ENCODE measurements at places on chromosomes 2 and 18.

DNA sequence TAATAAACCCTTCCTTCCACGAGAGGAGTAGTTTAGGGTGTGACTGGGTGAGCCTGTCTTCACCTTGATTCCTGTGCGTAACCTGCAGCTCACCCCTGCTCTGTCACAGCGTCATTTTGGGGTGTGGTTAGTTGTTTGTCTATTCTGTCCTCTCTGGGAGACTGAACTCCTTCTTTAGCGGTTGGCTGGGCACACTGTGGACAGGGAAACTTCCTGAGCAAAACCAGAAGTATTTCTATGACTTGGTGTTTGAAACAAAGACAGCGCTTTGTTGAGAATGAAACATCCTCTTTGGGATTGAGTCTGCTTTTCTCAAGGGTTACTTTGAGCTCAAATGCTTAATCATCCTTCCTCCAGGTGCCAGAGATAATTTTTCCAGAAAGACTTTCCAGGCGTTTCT lies 270.7 kb downstream of the HRH4 start:
- no peak for DNase-seq

DNA sequence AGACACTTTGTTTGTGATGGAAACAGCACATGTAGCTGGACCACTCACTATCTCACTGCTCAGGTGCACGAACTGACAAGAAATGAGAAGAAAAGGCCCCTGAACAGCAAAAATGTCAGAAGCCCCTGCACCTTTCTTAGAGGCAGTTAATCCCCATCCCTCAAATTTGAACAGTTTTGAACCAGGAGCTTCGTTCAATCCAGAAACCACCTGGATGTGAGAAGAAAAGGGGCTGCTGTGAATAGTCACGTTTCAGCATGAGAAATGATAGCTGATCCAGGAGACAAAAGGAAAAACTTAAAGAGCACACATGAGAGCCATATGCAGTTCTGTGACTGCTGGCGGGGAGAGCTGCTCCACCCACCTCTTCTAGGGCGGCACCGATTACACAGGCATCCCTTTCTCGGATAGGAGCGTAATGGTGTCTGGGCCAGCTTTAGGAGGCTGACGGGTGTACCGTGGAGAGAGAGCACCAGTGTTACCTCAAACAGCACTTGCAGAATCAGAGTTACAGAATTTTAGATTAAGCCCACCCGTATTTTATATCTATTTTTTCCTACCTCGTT lies 117.0 kb upstream of the EML6 start:
- DNase-seq = no peak

DNA sequence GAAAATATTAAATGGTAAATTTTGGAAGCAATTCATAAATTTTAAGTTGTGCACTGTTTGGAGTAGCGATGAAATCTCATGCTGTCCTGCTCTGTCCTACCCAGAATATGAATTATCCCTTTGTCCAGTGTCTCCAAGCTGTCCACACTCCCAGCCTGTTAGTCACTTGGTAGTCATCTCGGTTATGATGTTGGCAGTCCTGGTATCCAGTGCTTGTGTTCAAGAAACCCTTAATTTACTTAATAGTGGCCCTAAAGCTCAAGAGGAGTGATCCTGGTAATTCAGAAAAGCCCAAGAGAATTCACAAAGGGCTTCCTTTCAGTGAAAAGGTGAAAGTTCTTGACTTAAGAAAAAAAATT lies 71.8 kb upstream of the STAM2 start:
- DNase-seq = no peak

GRCh38 chr2:84719434-84719833 lies 161.4 kb downstream of the TRABD2A start:
- no peak for DNase-seq

GRCh38 chr2:16661526-16661925 lies 4.1 kb downstream of the CYRIA start:
- no peak for DNase-seq

- no peak for DNase-seq
Observed at GRCh38 chr2:178066890-178067669, 5.5 kb downstream of the PDE11A start.

DNA sequence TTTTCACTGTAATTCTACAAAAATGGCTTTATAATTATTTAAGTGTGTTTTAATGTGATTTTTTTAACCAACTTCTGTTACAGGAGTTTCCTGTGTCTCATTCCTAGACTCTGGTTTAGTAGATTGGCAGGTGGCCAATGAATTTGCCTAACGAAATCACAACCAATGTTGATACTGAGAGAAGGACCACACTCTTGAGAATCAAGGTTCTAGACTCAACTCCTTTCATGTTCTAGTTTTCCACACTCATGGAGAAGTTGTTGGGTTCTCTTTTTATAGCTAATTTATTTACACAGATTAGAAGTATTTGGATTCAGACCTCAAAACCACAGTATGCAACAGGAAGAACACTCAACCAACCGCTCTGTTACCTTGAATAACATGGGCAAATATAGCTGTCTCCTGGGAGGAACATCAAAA lies 22.6 kb upstream of the USP34 start:
- peak; percentile 6 for DNase-seq

DNA sequence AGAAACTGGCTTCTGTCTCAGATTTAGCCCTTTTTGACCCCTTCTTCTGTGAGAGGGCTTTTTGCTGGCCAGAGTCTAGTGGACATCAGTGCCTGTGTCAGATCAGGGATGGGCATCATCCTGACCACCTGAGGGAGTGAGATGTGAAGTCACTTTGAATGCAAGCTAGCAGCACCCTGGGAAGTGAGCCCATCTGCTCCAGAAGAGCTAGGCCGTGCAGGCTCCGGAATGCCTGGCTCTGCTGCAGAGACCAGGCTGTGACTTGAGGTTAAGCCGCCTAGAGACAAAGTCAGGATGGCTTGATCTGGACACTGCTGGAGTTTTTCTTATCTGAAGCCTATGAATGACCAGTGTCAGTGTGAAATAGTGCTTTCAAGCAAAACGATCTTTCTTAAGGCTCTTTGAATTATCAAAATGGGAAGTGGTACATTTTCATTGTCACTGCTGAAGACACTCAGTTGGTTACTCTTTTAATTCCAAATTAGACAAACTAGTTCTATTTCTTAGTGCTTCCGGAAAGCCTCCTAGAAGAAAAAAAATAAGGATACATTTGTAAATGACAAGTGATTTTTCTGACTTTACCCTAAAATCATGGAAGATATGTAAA lies 20.8 kb downstream of the DGUOK start:
- DNase-seq = no peak

GRCh38 chr18:59961070-59961469 lies 61.3 kb downstream of the PMAIP1 start:
- peak; percentile 17 for DNase-seq

DNA sequence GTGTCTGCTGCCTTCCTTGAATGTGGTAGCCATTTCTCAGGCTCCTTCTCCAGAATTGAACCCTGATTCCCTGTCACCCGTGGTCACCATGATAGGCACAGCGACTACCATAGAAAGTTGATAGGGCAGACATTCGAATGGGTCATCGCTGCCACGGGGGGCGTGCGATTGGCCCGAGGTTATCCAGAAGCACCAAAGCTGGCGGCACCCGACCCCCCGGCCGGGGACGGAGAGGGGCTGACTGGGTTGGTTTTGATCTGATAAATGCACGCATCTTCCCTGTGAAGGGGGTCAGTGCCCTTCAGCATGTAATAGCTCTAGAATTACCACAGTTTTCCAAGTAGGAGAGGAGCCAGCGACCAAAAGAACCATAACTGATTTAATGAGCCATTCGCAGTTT lies 94.0 kb upstream of the ANKRD30BL start:
- DNase-seq = no peak

DNA sequence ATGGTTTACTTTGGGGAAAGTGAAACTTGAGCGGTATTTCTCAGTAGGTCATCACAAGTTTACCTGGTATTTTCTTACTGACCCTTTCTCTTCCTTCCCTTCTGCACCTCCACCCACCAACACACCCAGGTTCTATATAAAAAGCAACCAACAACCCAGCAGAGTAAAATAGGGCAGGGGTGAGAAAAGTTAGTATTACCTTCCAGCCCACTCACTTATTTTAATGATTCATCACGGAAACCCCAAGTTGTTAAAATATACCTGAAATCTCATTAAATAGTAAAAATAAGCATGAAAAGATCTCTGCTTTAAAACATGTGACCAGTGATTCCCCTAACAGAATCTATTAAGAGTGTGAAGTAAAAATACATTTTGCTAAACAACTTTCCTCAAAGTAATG lies 306.1 kb downstream of the ZEB2 start:
- DNase-seq = no peak

DNA sequence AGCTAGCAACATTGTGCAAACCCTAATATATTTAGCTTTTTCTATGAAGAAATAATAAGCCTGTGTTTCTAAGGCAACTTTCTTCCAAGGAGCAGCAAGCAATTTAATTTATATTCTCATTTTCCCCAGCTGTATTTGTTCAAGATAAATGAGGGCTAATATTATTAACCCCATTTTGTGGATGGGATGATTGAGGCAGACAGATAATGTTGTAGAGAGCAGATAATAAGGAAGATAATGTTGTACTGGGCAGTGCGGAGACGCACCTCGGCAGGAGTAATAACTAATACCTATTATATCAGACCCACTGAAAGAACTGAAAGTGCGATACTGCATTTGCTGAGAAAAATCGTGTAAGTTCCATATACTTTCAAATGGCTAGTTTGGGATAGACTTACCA lies 344.1 kb upstream of the FANCL start:
- DNase-seq = no peak

DNA sequence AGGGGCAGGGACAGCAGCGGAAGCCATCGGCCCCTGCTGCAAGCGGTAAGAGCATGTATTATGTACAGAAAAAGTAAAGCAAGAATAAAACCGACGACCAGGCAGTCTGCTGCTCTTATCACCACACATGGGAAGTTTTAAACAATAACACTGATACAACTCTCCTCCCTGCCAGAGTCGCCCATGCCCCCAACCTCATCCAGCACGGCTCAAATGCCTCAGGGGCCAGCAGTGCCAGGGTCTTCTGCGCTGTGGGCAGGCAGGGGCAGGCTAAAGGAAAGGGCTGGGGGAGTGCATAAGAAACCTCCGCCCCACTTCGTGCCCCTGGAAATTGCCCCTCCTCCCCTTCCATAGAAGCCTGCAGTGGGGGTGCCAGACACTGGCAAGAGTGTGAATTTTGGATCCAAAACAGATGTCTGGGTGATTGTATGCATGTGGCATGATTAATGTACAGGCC lies 10.1 kb downstream of the TEX51 start:
- no peak for DNase-seq

DNA sequence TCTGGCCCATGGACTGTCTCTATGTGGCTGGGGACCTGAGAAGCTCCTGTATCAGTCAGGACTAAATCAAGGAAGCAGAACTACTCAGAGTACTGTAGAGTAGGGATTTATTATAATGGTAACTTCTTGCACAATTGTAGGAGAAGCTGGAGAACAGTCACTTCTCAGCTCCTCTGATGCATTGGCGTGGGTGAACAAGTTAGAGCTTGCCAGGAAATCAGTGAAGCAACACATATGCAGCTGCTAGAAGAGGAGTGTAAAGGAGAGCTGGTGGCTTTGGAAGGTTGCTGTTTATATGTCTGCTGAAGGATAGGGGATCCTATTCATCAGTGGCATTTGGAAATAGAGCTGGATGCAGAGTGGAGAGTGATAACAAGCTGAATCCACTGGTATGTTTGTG lies 215.5 kb upstream of the CWC22 start:
- peak; percentile 30 for DNase-seq

GRCh38 chr2:196337208-196337953 lies 166.0 kb upstream of the STK17B start:
- DNase-seq = peak; percentile 11

DNA sequence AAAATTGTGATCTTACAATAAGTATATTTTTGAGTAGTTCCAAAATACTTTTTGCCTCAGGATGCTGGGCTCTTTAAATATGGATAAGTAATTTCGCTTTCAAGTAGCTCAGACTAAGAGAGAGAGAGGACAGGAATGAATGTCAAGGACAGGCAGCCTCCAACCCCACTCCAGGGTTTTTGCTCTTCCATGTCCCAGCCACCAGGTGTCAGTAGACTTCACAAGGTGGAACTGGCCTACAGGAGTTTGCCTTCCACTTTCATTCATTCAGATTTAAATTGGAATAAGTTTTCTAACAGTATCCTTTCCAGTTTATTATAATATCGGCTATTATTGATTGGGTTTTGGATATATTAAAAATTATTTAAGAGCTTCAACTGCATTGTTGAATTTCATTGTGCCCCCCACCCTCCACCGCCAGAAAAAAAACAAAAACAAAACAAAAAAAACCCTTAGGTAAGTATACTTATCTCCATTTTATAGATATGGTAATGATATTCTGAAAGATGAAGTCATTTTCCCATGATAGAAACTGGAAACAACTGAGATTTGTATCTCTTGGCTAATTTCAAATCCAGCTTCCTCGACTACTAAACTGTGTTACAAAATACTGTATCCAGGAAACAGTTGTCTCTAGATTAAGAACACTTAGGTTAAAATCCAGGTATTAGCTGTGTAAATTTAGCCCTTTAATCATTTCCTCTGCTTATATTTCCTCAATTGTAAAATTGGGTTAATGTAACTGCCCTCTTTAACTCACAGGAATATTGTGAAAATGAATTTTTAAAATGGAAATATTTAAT lies 793.1 kb downstream of the ERBB4 start:
- peak; percentile 74 for DNase-seq

GRCh38 chr2:124178719-124179118 lies 153.6 kb downstream of the CNTNAP5 start:
- no peak for DNase-seq

- DNase-seq = no peak
Observed at GRCh38 chr2:205053827-205054410, 508.6 kb downstream of the PARD3B start.

DNA sequence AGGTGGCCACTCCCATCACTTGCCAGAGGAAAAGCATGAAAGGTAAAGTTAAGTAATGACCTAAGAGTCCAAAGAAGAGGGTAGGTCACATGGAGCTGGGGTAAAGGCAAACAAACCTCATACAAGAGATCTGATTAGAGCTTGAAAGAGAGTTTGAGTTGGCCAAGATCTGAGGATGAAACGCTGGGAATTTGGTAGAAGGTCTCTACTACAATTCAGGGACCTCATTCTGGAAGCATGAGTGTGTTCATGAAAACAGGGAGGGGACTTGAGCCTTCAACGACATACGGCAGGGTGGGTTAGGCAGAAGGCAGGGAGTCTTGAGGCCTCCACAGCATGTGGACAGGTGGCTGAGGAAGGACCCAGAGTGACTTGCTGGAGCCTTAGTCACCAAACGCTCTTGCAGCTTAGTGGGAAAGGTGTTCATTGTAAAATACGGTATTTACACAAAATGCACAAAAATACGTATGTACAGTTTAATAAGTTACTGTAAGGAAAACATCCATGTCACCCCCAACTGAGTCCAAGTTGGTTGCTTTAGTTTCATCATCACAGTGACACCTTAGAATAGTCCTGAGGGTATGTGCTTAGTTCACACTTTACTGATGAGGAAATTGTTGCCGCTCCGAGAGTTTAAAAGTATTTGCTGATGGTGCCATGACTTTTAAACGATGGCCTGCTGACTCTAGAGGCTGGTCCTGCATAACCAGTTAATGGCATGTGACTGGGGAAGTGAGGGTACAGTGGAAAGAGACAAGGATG lies 5.0 kb upstream of the FARP2 start:
- DNase-seq = no peak

GRCh38 chr2:160351956-160352355 lies 141.7 kb downstream of the RBMS1 start:
- DNase-seq = no peak

GRCh38 chr2:1548910-1549673 lies 135.8 kb downstream of the TPO start:
- DNase-seq = no peak
